Uterus (tissue), 4 donors: ENCODE measurements at places on chromosomes 4 and X. TPM values are rescaled to one million over a fixed set of nuclear protein-coding genes. Genes with fewer than 3 reads are reported as not detected.

- no peak overlapping the region for H3K4me3 ChIP-seq
- H3K27ac ChIP-seq = no peak overlapping the region
- H3K27me3 ChIP-seq = no peaks in the 10 kb centered on the region
- no peak for DNase-seq
- no peaks in the 10 kb centered on the region for H3K4me1 ChIP-seq
Observed at GRCh38 chr4:24179201-24179840, 289.5 kb upstream of the PPARGC1A start.

DNA sequence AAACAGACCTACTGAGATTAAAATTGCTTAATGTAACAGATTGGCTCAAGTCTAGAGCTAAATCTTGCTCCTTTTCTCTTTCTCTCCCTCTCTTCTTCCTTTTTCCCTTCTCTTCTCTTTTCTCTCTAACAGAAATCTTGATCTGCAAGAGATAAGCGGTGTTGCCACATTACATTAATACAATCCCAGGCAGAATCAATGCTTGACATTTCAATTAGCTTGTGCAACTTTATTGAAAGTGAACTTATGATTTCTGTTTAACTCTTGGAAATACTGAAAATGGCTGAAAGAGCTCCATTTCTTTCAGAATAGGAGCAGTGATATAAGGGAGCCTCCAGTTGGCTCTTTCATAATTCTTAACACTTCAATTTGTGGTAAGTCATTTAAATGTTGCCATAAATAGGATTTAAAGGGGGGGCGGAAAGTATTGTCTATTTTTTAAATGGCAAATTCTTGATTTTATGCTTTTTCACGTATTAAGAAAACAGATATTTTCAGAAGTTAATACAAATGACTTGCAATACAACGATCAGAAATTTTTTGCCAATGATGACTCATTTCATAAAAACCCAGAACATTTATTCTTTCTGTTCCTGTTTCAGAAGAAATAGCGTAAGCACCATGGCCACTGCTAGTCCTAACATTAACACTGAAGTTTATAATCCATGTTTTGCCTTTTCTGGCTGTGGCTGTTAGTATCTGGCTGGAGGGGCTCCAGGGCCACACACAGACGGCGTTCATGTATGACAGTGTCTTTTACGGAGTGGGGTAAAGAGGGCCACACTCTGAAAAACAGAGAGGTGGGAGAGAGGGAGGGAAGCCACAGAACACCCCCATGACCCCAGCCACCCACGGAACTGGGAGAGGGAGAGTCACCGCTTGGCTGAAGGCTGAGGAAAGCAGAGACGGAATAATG is 115.7 kb upstream of the FAT1 start:
- H3K27ac ChIP-seq = peak overlapping the region; percentile 76
- no peaks in the 10 kb centered on the region for H3K27me3 ChIP-seq
- peak; percentile 51 for DNase-seq
- peak overlapping the region; percentile 32 for H3K4me3 ChIP-seq

GRCh38 chr4:44760142-44760898 is 34.0 kb upstream of the GNPDA2 start:
- no peak overlapping the region for H3K27ac ChIP-seq
- H3K4me3 ChIP-seq = no peak overlapping the region
- DNase-seq = no peak
- H3K4me1 ChIP-seq = no peaks in the 10 kb centered on the region
- no peaks in the 10 kb centered on the region for H3K27me3 ChIP-seq

GRCh38 chrX:29531336-29531735 is 684.0 kb upstream of the MAGEB2 start:
- no peak for DNase-seq
- no peaks in the 10 kb centered on the region for H3K4me1 ChIP-seq
- no peaks in the 10 kb centered on the region for H3K36me3 ChIP-seq
- H3K27me3 ChIP-seq = no peaks in the 10 kb centered on the region
- no peak overlapping the region for H3K4me3 ChIP-seq
- H3K27ac ChIP-seq = no peak overlapping the region

- H3K4me1 ChIP-seq = no peaks in the 10 kb centered on the region
- no peaks in the 10 kb centered on the region for H3K36me3 ChIP-seq
- no peak overlapping the region for H3K27ac ChIP-seq
- H3K4me3 ChIP-seq = no peak overlapping the region
- no peaks in the 10 kb centered on the region for H3K27me3 ChIP-seq
- DNase-seq = peak; percentile 35
Observed at GRCh38 chr4:173590697-173591096, 60.7 kb upstream of the HAND2 start.

Gene GALNTL6
- not detected for total RNA-seq

Gene ATOH1
- not detected for total RNA-seq

DNA sequence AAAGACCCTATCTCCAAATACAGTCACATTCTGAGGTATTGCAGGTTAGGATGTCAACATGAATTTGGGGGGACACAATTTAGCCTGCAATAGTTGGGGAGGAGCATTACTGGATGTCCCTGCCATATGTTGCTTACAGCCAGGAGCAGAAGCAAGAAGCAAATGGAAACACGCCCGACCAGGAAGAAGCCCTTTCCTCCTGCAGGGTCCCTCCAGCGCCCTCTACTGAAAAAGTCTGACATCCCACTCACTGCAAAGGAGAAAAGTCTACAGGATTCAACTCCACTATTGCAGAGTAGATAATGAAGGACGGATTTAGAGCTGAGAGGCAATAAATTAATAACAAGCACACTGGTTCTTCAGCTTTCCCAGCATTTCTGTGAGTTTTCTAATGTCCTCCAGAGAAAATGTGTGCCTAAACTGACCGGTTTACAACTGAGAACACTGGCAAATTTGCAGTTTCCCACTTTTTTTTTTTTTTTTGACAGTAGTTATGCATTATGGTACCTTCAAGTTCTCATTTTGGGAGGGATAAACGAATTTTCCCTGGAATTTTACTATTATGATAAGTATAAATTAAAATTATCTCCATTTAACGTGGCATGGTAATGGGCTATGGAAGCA is 31.7 kb downstream of the COQ2 start:
- H3K27me3 ChIP-seq = no peaks in the 10 kb centered on the region
- H3K4me1 ChIP-seq = no peaks in the 10 kb centered on the region
- H3K4me3 ChIP-seq = no peak overlapping the region
- DNase-seq = no peak
- H3K36me3 ChIP-seq = no peaks in the 10 kb centered on the region

Gene GAGE12E
- total RNA-seq = not detected

- no peak overlapping the region for H3K4me3 ChIP-seq
- no peaks in the 10 kb centered on the region for H3K27me3 ChIP-seq
- no peaks in the 10 kb centered on the region for H3K4me1 ChIP-seq
- no peak for DNase-seq
- H3K36me3 ChIP-seq = no peaks in the 10 kb centered on the region
Observed at GRCh38 chr4:48470570-48470969, 12.6 kb upstream of the SLC10A4 start.

Gene UGT2A1
- total RNA-seq = not detected

GRCh38 chr4:54063737-54064316 is 578 bp downstream of the CHIC2 start:
- H3K36me3 ChIP-seq = no peaks in the 10 kb centered on the region
- no peaks in the 10 kb centered on the region for H3K27me3 ChIP-seq
- H3K4me1 ChIP-seq = no peaks in the 10 kb centered on the region
- H3K4me3 ChIP-seq = peak overlapping the region; percentile 99

DNA sequence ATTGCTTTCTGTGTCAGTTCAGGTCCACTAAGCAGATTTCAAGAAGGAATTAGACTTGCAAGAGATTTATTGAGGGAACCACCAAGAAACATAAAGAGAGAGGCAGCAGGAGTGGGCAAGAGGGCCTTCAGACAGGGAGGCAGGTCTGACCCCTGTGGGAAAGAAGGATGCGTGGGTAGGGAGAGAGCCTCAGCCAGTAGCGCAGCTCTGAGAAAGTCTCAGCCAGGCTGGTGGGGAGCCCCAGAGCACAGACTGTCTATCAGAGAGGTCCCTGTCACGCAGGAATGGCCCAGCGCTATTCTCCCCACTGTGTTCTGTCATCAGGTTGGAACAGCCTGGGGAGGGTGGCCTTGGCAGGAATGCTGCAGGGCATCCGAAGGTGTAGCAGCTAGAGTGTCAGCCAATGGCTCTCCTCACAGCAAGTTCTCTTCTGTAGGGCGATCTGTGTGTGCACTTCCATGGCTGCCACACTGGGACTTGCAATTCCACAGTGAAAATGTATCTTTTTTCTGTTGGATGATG is 48.0 kb downstream of the OTC start:
- no peak for DNase-seq
- H3K27me3 ChIP-seq = peaks cover 3% of the 10 kb centered on the region
- H3K4me3 ChIP-seq = no peak overlapping the region
- H3K27ac ChIP-seq = no peak overlapping the region
- H3K36me3 ChIP-seq = no peaks in the 10 kb centered on the region

GRCh38 chr4:5712517-5712916 is 1.5 kb downstream of the EVC start:
- H3K27ac ChIP-seq = no peak overlapping the region
- DNase-seq = no peak
- H3K4me3 ChIP-seq = no peak overlapping the region
- H3K27me3 ChIP-seq = no peaks in the 10 kb centered on the region
- no peaks in the 10 kb centered on the region for H3K36me3 ChIP-seq

- DNase-seq = no peak
- no peaks in the 10 kb centered on the region for H3K36me3 ChIP-seq
- no peaks in the 10 kb centered on the region for H3K27me3 ChIP-seq
- no peak overlapping the region for H3K4me3 ChIP-seq
Observed at GRCh38 chr4:112213091-112213490, 18.5 kb upstream of the AP1AR start.

Gene VCX3B
- total RNA-seq = not detected

Gene TMEM31
- total RNA-seq = not detected

GRCh38 chr4:6960628-6961412 is 51.2 kb downstream of the TBC1D14 start:
- H3K4me1 ChIP-seq = no peaks in the 10 kb centered on the region
- no peak for DNase-seq
- H3K4me3 ChIP-seq = no peak overlapping the region
- H3K27ac ChIP-seq = no peak overlapping the region
- H3K36me3 ChIP-seq = no peaks in the 10 kb centered on the region
- no peaks in the 10 kb centered on the region for H3K27me3 ChIP-seq

- no peaks in the 10 kb centered on the region for H3K36me3 ChIP-seq
- no peak for DNase-seq
- no peak overlapping the region for H3K4me3 ChIP-seq
Observed at GRCh38 chrX:54484666-54485065, 11.4 kb downstream of the FGD1 start.

DNA sequence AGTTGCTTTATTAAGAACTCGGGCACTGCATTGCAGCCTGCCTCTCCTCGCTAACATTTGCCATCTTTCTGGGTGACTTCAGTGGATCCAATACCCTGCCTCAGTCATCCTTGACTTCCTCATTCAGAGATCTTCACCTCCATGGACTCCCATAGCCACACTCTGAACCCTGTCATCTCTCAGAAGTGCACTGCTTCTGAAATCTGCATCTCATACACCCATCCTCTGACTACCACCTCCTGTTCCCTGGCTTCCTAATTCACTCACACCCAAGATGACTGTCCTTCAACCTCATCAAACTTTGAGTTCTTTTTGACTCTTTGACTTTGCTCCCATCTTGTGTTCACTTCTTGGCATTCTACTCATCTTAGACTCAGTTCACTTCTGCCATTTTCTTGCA is 25.3 kb upstream of the CYBB start:
- H3K4me3 ChIP-seq = no peak overlapping the region
- no peak for DNase-seq
- no peak overlapping the region for H3K27ac ChIP-seq

DNA sequence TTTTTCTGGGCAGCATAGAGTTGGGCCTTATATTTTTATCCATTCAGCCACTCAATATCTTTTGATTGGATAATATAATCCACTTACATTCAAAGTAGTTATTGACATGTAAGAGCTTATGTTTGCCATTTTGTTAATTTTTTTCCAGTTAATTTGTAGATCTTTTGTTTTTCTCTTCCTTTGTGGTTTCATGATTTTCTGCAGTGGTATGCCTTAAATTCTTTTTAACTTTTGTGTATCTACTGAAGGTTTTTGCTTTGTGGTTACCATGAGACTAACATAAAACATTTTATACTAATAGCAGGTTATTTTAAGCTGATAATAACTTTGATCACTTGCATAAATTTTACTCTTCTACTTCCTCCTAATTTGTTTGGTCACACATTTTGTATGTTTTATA is 140.8 kb upstream of the GATB start:
- H3K36me3 ChIP-seq = no peaks in the 10 kb centered on the region
- no peaks in the 10 kb centered on the region for H3K4me1 ChIP-seq
- no peaks in the 10 kb centered on the region for H3K27me3 ChIP-seq
- H3K4me3 ChIP-seq = no peak overlapping the region
- no peak for DNase-seq

GRCh38 chr4:15234116-15234855 is 193.5 kb upstream of the C1QTNF7 start:
- H3K27me3 ChIP-seq = no peaks in the 10 kb centered on the region
- H3K4me3 ChIP-seq = no peak overlapping the region
- no peaks in the 10 kb centered on the region for H3K36me3 ChIP-seq
- DNase-seq = no peak
- peak overlapping the region; percentile 48 for H3K27ac ChIP-seq

Gene DCAF4L1
- total RNA-seq = 0.35 TPM

- peak overlapping the region; percentile 45 for H3K27ac ChIP-seq
- H3K4me1 ChIP-seq = no peaks in the 10 kb centered on the region
- no peaks in the 10 kb centered on the region for H3K27me3 ChIP-seq
Observed at GRCh38 chrX:69189576-69190371, 24.5 kb upstream of the PJA1 start.

Gene AMOT
- 4.4 TPM for total RNA-seq
